Bone marrow (tissue), 2 donors: ENCODE measurements at places on chromosomes 2 and 18.

- DNase-seq = no peak
Measured at GRCh38 chr2:86747711-86748639, 27.9 kb downstream of the RMND5A start.

GRCh38 chr18:55353391-55353790 is 234.6 kb downstream of the TCF4 start:
- no peak for DNase-seq

- DNase-seq = no peak
Measured at GRCh38 chr2:224793946-224794345, 77.8 kb upstream of the CCDC195 start.

- DNase-seq = no peak
Measured at GRCh38 chr2:7765236-7765635, 848.0 kb downstream of the RNF144A start.

DNA sequence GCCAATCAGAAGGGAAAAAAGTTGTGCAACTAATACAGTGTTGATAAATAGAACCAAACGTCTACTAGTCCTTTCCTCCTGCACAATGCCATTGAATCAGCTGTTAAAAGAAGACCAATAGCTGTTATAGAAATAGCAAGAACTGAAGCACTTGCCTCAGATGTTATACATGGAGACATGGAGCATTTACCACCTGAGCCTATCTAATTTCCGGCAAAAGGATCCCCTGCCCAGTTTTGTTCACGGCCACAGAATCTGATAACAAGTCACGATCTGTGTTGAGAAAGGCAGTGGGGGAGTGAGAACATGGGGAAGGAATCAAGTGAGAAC is 285.4 kb downstream of the ZEB2 start:
- no peak for DNase-seq

- DNase-seq = no peak
Measured at GRCh38 chr2:189347540-189347939, 93.7 kb upstream of the WDR75 start.

- DNase-seq = no peak
Measured at GRCh38 chr2:98334439-98335078, 11.7 kb upstream of the CNGA3 start.

DNA sequence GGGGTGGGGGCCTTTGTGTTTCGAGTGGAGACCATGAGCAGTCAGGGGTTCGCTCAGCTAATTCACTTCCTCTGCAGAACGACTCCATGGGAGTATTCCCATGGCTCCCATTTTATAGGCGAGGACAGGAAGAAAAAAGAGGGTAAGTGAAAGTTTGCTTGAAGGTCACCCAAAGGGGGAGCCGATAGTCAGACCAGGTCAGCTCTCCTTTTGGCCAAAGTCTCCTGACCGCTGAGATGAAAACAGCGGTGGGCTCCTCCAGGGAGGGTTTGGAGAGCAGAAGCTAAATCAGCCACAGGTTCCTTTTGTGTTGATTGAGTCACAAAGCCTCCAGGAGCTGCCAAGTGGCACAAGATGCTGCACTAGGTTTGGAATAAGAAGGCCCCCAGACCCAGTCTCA is 34.1 kb upstream of the CTAGE1 start:
- DNase-seq = no peak

DNA sequence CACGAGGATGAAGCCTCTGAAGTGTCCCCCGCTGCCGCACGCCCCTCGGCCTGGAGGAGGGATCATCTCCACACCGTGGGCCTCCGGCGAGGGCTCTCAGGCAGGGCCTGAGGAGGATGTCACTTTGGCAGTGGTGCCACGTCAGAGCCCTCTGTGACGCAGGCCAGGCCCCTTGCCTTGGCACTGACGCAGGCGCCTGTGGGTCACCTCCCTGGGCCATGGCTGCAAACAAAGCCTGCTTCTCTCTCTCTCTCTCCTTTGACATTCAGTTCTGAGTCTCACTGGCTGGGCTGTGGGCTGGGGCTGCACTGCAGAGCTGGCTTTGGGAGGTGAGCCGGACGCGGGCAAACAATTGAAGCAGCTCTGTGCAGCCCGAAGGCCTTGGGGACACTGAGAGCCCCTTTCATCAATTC is 273.7 kb downstream of the TWIST2 start:
- no peak for DNase-seq

DNA sequence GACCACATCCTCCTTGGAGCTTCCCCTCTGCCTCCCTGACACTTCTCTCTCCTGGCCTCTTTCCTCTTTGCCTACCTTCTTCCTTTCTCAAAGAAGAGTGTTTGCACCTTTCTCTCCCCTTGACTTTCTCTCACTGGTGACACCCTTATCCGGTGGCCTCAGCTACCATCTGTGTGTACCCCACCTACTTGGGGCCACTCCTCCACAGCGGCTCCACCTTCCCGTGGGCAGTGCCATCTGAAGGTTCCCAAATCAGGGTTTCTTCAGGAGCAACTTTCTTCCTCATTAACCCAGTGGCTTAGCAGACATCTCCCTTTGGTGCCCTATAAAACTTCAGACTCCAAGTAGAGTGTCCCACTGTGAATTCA is 5.3 kb upstream of the NCL start:
- no peak for DNase-seq

DNA sequence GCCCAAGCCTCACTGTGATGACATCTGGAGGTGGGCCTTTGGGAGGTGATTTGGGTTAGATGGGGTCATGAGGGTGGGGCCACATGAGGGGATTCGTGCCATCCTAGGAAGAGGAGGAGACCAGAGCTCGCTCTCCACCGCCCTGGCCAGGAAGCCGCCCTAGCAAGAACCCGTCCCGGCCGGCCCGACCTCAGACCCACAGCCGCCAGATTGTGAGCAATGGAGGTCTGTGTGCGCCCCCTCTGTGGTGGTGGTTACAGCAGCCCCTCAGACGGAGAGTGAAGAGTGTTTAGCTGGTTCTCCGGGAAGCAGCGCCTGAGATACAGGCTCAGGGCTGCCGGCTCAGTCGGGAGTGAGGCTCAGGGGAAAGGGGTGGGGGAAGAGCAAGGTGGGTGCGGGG is 83.3 kb downstream of the RTP5 start:
- DNase-seq = no peak
